Activated naive CD4-positive, alpha-beta T cell treated with anti-CD3 and anti-CD28 coated beads, Interleukin-2, amount 50 U/mL, for 72 hours (primary cell): ENCODE measurements at places on chromosomes 4 and X. TPM values are rescaled to one million over a fixed set of nuclear protein-coding genes. Genes with fewer than 3 reads are reported as not detected.

DNA sequence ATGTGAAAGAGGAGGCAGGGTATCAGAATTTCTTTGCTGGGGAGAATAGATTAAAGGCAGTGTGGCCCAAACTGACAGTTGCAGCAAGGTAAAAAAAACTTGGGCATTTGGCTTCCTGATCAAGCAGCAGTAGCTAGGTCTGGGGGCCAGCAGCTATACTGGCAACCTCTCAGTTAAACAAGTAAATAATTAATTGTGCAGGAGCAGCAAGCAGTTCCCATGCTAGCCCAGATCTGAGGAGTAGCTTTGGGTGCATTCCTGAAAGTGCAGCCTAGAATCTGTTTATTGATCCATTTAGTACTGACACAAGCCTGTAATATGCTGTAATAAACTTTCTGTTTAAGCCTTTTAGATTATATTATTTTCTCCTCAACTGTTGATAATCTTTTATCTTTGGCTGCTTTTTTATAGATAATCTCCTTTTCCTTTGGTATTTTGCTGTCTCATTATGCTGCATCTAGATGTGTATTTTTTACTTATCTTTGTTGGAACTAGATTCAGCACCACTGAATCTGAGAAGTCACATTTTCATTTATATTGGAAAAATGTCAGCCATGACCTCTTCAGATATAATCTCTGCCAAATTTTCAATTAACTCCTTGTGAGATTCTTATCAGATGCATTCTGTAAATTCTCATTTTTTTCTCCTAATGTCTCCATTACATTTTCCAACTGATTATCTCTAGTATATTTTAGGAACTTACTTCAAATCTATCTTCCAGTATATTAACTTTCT, 276.3 kb downstream of the STPG2 start:
- DNase-seq = no peak

DNA sequence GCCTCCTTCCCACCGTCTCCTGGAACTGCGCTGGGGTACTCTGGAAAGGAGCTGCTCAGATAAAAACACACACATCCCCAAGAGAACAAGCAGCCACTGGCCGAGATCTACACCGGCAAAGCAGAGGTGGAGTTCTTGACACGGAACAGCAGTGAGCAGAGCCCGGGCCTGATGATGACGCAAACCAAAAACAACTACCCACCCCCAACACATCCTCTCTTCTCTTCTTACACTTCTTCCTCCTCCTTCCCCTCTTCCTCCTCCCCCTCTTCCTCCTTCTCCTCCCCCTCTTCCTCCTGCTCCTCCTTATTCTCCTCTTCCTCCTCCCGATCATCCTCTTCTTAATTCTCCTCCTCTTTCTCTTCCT, 4.6 kb downstream of the PNMA5 start:
- DNase-seq = no peak

Gene CCDC120
- 5.7 TPM for total RNA-seq

DNA sequence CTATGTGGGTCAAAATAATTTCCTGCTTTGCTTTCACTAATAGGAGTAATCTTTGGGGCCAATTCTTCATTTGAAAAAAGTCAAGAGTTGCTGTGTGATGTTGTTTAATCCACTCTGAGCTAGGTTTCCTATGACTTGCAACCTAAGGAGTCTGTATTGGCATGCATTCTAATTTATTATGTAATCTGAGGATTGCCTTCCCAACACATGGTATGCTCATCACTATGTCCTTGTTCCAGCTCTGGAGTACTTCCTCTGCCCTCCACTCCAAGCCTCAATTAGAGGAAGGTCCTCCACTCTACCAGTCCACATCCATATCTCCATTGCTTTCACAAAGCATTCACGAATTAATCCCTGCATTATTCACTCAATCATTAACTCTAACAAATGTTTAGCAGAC, 56.1 kb downstream of the PPP3CA start:
- DNase-seq = no peak

Gene ETDB
- not detected for total RNA-seq

GRCh38 chr4:116585246-116585645, 500.1 kb downstream of the TRAM1L1 start:
- no peak for DNase-seq

Gene PAGE2B
- total RNA-seq = 1.6 TPM

DNA sequence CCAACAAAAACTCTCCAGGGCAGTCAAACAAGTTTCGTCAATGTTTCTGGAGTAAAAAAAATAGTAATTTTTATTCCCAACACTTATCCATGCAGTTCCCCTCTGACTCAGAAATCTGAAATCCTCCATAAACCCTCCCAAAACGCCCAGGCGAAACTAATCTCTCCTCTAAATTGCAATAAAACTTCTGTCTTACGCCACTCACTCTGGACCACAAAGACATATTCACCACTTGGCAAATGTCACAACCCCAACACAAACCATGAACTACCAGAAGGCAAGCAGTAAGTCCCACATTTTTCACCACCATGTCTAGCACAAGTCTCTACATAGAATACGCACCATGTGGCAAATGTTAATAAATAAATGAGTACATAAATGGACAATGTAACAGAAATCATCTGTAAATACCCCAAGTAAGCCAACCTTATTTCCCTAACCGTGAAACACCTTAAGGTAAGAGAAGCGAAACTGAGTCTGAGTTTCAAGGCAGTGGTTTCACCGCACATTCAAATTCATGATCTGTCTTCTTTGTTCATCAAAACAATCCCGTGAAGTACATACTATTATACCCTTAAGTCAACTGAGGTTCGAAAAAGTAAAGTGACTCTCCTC, 1.6 kb downstream of the PAPSS1 start:
- no peak for DNase-seq

GRCh38 chrX:138519296-138519695, 192.2 kb downstream of the FGF13 start:
- no peak for DNase-seq

DNA sequence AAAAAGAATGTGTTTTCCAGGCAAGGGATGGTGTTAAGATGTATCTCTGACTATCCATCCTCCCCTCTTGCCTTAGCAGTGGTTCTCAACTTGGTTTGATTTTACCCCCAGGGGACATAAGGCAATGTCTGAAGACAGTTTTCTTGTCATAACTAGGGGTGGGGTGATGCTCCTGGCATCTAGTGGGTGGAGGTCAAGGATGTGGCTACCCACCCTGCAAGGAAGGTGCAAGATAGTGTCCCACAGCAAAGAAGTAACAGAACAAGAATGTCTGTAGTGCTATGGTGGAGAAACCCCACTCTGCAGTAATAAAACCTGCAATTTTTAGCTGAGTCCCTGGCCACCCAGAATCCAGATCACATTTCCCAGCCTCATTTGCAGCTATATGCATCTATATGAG, 81.2 kb upstream of the TBL1X start:
- no peak for DNase-seq

- no peak for DNase-seq
Measured at GRCh38 chr4:55270481-55270880, 75.6 kb upstream of the SRD5A3 start.
